Body of pancreas (tissue), 4 donors: ENCODE measurements at places on chromosomes 13 and 19.

GRCh38 chr13:79913141-79913827 is 427.6 kb downstream of the SPRY2 start:
- DNase-seq = no peak

GRCh38 chr19:16922949-16923348 is 34.1 kb downstream of the F2RL3 start:
- no peak for DNase-seq

- DNase-seq = no peak
Observed at GRCh38 chr13:42967660-42968059, 24.4 kb downstream of the EPSTI1 start.

DNA sequence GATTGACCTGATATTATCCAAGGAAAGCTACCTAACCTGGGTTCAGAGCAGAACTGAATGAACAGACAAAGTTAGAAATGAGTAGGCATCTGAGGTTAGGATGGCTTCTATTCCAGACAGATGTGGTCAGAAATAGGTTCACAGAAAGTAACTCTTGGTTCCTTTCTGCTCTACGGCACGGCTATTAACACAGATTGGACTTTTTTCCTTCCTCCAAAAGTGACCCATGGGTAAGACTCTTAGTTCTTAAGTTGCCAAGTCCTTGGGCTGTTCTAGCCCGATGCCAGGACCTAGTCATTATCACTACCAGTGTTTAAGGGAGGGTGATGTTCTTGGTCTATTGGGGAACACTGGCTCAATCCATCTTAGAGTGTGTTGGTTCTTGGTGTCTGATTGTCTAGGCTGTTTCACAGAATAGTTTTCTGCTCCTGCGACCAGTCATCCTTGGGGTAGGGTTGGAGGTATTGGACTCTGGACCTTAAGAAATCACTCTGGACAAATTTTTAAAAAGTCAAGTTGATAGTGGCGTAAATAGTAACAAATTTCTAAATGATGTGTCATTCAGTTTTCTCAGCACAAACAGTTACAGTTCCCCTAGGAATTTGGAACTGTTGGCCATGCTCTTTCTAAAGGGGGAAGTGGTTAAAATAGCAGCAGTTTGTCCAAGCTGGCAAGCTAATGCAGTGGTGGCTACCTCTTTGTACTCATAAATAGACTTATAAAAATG is 60.1 kb upstream of the MYCBP2 start:
- peak; percentile 30 for DNase-seq

- no peak for DNase-seq
Observed at GRCh38 chr13:100854006-100854405, 179.4 kb upstream of the TMTC4 start.

DNA sequence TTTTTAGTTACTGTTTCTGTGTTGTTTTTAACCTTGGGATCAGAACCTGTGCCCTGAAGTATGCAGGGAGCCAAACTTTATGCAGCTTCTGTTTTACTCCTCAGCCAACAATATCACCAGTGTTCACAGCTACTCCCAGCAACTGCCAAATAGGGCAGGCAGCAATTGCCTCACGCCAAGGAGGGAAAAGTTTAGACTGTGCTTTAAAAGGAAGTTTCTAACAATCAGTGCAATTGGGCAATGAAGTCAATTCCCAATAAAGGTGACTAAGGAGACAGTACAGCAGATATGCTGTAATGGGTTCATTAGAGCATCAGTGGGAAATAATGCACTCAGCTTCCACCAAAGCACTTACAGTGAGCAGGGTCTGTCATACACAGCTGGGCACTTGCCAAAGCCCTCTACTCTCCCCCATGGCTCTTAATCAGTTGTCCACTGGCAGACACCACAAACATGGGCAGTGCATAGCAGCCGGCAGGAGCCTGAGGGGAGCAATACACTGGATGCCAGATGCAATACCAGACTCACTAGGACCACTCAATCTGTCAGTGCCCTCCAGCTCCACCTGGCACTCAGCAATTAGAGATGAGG is 19.3 kb downstream of the ENOX1 start:
- DNase-seq = no peak

GRCh38 chr13:98609756-98610155 is 32.8 kb upstream of the STK24 start:
- no peak for DNase-seq

DNA sequence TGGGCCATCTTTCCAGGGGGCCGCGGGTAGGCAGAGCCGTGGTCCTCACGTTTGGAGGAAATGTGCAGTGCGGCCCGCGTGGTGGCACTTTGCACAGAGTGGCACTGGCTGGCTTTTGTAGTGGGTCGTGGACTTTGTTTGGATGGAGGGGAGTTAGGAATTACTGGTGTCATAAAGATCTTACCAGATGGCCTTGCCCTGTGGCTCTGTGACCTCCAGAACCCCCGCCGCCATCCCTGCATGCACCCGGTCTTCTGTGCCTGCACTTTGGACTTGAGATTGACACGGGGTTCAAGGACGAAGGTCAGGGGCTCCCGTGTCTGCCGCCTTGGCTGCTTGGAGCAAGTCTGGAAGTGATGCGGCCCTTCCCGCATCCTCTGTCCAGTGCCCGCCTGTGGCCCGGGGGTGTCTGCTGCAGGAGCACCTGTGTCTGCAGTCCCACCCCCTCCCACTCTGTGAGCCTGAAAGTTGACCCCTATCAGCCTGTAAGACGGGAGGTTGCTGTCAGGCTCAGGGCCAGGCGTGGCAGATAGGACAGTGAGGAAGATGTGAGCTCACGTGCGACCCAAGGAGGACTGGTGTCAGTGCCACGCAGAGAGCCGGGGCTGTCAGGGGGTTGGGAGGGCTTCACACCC is 2.2 kb downstream of the GNA11 start:
- no peak for DNase-seq

DNA sequence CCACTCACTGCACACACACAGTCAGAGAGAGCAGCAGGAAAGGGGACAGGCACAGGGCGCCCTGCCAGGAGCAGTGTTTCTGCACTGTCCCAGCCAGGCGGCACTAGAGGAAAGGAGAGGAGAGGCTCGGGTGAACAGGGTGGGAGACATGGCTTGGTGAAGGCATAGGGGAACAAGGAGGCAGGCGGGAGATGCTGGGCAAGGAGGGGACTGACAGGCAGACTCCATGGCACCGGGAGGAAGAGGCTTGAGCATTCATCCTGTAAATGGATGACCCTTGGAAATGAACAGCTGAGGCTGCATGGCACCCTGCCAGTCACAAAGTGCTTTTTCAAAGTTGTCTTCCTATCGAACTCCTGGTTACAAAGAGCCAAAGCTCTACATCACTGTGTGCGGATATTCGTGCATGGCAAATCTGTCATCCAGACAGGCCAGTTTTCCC is 22.4 kb downstream of the MED26 start:
- no peak for DNase-seq

- peak; percentile 91 for DNase-seq
Observed at GRCh38 chr19:49664171-49665035, 1.3 kb downstream of the IRF3 start.

GRCh38 chr19:11239377-11240000 is at the start of gene ANGPTL8:
Gene ANGPTL8, plus strand, starts transcription at chr19:11239619. Its CDS starts 19 bp downstream, at chr19:11239638.
- no peak for DNase-seq

- DNase-seq = peak; percentile 93
Observed at GRCh38 chr19:36136964-36137686, 2.7 kb upstream of the CAPNS1 start.

- DNase-seq = no peak
Observed at GRCh38 chr13:95968906-95969305, 84.3 kb downstream of the UGGT2 start.

GRCh38 chr19:41334793-41335192 is 18.9 kb downstream of the TGFB1 start:
- no peak for DNase-seq

DNA sequence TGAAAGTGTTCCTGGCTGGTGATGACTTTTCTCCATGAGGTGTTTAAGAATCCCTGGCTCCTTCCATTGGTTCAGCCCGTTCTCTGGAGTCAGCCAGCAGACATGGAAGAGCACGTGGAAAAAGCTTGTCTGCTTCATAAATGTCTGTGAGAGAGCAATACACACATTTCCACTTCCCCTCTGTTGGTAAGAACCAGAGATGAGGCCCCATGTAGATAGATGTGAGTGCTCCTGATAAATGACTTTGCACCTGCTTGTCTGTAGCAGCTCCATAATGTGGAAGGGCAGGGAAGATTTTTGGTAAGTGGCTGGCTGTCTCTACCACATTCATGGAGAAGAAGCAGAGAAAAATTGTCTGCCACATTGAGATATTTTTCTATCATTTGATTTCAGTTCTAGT is 325.8 kb downstream of the LMO7 start:
- DNase-seq = no peak

DNA sequence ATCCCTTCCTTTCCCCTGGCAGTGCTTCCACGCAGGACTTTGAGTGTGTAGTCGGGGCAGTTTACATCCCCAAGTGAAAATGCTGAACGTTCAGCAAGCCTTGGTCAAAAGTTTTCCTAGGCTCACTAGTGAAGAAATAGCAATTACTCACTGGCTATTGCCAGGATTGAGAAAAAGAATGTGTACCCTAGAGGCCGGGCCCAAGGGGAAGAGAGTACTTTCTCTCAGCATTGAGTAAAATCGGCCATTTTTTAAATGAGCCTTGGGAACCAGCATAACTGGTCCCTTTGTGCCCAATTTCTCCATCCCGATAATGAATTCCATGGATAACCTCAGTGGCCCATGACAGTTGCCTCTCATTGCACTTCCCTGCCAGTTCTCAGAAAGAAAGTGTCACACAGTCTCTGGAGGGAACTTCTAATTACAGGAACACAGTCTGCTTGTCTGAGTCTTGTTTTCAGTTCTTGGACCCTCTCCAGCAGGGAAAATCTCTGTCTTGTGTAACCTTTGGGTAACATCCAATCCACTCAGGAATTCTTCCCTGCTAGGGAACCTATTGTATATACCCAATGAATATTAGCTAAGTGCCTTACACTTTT is 7.3 kb upstream of the OR7D2 start:
- DNase-seq = no peak

DNA sequence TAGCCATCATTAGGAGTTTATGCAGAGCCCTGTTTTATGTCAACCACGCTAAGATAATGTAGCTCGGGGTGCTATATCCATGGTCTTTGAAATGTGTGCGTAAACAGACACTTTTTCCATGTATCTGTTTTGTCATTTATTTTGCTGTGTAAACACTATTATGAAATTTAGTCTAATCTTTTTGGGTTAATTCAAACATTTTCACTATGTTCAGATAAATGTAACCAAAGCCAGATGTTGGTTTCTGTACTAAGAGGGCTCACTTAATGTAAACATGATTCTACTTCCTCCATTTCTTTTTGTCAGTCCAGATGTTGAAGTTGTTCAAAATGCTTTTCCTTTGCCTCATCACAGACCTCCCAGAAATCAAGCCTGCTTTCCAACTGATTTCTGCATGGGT is 499.5 kb upstream of the GPC6 start:
- no peak for DNase-seq

GRCh38 chr13:22074403-22074802 is 403.5 kb downstream of the FGF9 start:
- no peak for DNase-seq

- DNase-seq = no peak
Observed at GRCh38 chr13:96851856-96852445, 142.3 kb downstream of the OXGR1 start.

- DNase-seq = peak; percentile 19
Observed at GRCh38 chr19:1512671-1513498, at the start of gene ADAMTSL5. Gene ADAMTSL5, minus strand, starts transcription at chr19:1513019. Its CDS starts 2,076 bp downstream, at chr19:1510943.

DNA sequence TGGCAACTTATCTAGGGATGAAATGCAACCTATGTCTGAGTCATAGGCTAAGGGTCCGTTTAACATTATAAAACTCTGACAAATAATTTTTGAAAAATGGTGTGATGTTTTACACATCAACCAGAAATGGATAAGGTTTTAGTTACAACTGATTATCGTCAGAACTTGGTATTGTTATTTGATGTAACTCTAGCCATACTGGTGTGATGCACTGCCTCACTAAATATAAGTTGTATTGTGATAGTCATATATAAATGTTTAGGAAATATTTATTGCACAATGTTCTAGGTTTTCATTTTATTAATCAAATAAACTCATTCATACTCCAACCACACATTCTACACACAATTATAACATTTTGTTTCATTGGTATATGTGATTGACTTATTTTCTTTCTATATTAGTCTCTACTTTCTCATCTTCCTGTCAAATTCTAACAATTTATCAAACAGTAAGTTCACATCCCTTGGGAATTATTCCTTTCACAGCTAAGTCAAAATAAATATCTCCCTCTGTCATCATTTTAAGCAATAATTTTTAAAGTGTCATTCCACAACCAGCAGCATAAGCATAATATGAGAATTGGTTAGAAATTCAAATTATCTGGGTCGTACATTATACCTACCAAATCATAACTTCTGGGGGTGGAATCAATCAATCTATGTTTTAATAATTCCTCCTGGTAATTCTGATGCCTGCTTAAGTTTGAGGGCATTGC is 873.9 kb downstream of the SLITRK1 start:
- DNase-seq = no peak

DNA sequence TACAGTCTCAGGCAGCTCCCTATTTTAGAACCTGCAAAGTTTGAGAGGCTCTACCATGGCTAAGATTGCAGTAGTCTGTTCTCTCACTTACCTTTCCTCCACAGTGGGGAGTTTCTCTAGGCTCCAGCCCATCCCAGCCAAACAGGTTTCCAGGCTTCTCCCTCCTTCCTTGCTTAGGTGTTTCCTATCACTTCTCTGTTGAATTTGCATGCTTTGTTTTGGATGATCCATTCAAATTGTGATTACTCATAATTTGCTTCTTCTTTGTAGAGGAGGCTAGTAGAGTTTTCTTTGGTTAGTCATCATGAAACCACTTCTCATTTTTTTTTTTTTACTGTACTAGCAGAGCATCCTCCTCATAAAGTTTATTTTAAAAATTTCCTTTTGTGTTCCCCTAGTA is 1242.2 kb upstream of the MIR17HG start:
- DNase-seq = no peak

DNA sequence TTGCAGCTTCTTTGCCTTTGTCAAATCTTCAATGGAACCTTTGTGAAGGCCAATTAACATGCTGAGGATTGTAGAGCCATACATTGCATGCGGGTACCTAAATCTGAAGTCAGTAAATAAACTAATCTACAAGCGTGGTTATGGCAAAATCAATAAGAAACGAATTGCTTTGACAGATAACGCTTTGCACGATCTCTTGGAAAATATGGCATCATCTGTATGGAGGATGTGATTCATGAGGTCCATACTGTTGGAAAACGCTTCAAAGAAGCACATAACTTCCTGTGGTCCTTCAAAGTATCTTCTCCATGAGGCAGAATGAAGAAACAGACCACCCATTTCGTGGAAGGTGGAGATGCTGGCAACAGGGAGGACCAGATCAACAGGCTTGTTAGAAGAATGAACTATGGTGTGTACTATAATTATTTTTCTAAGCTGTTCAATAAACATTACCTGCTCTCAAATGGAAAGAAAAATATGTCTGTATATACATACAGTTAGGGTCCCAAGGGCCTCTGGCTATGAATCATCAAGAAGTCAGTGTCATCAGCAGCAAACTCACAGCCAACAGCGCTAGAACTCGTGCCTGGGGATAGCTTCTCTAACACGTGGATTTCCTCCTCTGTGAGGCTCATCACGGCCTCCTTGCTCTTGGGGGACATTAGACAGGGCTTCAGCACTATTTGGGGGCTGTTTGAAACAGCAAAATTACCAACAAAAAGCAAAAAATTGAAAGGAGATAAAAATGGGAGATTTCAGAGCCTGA is 2.9 kb upstream of the CD70 start:
- no peak for DNase-seq

- DNase-seq = no peak
Observed at GRCh38 chr19:52695996-52696395, 38.8 kb downstream of the ZNF611 start.

GRCh38 chr13:106100171-106100919 is 435.1 kb downstream of the EFNB2 start:
- DNase-seq = no peak
